ENCODE measurements at places on chromosomes 4 and X. TPM values are rescaled to one million over a fixed set of nuclear protein-coding genes. Genes with fewer than 3 reads are reported as not detected.

Gene DCAF12L1
- not detected for total RNA-seq

Gene SCML2
- 0.29 TPM for total RNA-seq

Gene MUC7
- total RNA-seq = not detected

Gene SMIM10
- total RNA-seq = 6.1 TPM

Gene AP1S2
- 60.6 TPM for total RNA-seq

Gene RASGEF1B
- not detected for total RNA-seq

Gene TMEM192
- 9.9 TPM for total RNA-seq

Gene ADH4
- total RNA-seq = not detected
